ENCODE measurements at places on chromosomes 5 and 9.

DNA sequence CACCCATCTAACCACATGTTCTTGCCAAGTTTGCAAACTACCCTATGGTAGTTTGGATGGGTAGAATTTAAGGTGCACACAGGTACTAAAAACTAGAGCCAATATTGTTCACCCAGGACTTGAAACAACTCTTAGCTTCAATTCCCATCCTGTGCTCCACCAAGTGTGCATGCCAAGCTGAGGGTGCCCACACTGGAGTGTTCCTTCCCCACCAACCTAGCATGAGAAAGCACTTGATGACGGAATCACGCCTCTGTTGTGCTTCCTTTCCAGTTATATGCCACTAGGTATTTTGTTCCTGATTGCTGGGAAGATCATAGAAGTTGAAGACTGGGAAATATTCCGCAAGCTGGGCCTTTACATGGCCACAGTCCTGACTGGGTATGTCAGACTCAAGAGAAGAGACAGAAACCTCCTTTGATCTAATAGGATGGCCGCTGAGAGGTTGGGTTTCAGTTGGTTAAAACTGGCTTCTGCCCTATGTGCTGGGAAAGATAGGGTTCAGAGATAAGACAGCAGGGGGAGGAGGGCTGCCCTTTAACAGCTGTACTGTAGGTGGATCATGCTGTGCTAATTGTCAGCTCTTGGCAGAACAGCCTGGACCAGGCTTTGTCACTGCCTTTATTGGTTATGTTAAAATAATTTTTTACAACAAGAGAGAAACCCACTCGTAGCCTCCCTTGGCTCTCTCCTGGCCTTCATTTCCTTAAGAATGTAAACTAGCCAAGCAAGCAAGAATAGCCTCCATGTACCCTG is 83.5 kb downstream of the SLC1A1 start:
- no peak for DNase-seq

GRCh38 chr5:56829137-56829908 is 14.0 kb downstream of the MAP3K1 start:
- DNase-seq = no peak

- DNase-seq = no peak
Measured at GRCh38 chr9:135561391-135562234, at the start of gene PAEP. Gene PAEP, plus strand, starts transcription at chr9:135561756.

DNA sequence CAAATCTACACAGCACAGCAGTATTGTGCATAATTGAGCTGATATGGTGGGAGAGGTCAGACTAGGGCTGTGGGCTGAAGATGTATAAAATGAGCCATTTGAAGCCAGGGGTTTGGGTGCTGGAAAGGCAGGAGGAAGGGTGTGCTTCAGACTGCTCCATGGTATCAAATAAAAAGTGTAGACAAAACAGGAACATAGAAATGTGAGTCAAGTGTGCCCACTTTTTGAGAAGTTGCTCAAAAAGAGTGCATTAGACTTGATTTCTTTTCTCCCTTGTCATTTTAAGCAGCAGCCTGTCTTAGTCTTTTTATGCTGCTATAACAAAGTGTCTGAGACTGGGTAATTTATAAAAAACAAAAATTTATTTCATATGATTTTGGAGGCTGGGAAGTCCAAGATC is 55.8 kb upstream of the ZFAND5 start:
- no peak for DNase-seq

DNA sequence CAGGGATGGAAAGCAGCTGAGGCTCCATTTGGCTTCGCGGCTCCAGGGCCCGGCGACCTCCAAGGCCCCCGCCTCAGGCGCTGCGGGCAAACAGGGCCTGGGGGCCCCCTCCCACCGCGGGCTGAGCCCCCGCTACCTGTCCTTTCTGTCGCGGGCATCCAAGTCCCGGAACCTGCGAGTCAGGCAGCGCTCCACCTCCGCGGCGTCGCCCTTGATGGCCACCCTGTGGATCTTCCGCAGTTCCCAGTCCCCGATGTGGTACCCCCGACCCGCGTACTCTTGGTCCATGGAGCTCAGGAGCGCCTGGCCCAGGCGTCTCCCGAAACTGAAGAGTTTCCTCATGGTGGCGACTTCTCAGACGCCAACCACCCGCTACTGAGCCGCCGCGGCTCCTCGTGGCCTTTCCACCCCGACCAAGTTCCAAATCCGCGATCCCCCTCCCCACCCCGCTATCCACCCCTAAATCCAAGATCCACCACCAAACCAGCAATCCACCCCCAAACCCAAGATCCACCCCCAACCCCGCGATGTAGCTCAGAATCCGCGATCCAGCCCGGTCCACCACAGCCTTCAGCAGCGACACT is 86.5 kb upstream of the CCDC180 start:
- DNase-seq = no peak
